ENCODE measurements at places on chromosomes 5 and 9. TPM values are rescaled to one million over a fixed set of nuclear protein-coding genes. Genes with fewer than 3 reads are reported as not detected.

ANXA6 gene
- 558 TPM for total RNA-seq

F12 gene
- 2.8 TPM for total RNA-seq

BASP1 gene
- 138 TPM for total RNA-seq

SLC4A9 gene
- not detected for total RNA-seq

SPATA31C1 gene
- total RNA-seq, result not detected

ENTPD8 gene
- 0.86 TPM for total RNA-seq

SV2C gene
- not detected for total RNA-seq

SLC25A2 gene
- total RNA-seq, result under 0.01 TPM

MACIR gene
- total RNA-seq, result 16.7 TPM

EGFL7 gene
- 19.3 TPM for total RNA-seq

TRIP13 gene
- 48.1 TPM for total RNA-seq

GHR gene
- total RNA-seq, result 2.6 TPM

FPGS gene
- total RNA-seq, result 47.0 TPM

DOCK8 gene
- total RNA-seq, result under 0.01 TPM
